ENCODE measurements at places on chromosomes 12 and 14. TPM values are rescaled to one million over a fixed set of nuclear protein-coding genes. Genes with fewer than 3 reads are reported as not detected.

The OTX2 gene
- total RNA-seq = not detected

The LMO3 gene
- 8.6 TPM for total RNA-seq

The CSAD gene
- 80.3 TPM for total RNA-seq

The DDIT3 gene
- total RNA-seq = 44.6 TPM

The DYNLL1 gene
- 185 TPM for total RNA-seq

The VRTN gene
- not detected for total RNA-seq

The SDR9C7 gene
- not detected for total RNA-seq

The IGFBP6 gene
- 68.5 TPM for total RNA-seq

The SLC10A1 gene
- total RNA-seq = not detected

- no peak for DNase-seq
These were observed 114.6 kb downstream of the PPFIA2 start for GRCh38 chr12:81644503-81644902.

- no peak for DNase-seq
These were observed 296.2 kb upstream of the FLRT2 start for GRCh38 chr14:85233756-85234155.

DNA sequence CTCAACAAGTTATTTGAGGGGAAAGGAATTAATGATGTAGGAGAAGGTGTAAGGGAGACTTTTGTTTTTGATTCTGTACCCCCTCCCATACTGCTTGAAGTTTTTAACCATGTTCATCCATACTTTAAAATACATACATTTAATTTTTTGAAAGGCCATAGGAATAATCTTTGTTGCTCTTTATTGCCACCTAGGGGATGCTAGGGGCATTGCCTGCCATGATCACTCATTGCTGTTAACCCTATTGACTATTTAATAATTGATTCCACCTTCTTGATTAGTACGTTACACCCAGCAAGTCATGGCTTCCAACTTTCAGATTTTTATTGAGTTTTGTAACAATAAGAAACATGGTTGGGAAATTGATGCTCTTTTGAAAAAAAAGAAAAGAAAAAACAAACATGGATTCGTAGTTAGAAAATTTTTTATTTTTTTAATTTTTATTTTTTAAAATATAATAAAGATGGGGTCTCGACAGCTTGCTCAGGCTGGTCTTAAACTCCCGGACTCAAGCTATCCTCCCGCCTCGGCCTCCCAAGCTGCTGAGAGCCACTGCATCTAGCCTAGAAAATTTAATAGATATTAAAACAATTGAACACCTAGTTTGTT is 8.5 kb upstream of the PRKAB1 start:
- no peak for DNase-seq

- no peak for DNase-seq
These were observed 12.4 kb downstream of the MGST1 start for GRCh38 chr12:16359512-16360491.

DNA sequence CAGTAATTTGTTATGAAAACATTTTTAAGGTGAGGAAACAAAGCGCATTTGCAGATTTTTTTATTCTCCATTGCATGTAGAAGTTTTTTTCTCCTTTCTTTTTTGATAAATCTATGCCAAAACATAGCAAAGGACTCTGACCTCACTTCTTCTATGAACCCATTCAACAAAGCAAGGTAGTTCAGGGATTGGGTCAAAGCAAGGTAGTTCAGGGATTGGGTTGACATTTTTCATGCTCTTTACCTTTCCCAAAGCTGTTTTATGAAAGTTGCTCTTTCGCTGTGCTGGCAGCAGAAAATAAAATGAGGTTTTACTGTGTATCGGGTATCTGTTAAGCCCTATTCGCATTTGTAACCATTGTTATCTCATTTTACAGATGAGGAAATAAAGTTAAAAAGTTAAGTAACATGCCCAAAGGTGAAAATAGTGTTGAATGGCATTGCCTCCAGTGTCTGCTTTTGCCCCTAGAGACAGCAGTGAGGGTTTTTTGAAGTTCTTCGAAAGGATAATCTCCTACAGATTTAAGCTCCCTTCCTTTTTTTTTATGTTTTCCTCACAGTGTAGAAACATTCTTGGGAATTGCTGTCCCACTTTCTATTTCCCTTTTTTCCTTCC is 10.6 kb downstream of the STRAP start:
- DNase-seq = no peak

DNA sequence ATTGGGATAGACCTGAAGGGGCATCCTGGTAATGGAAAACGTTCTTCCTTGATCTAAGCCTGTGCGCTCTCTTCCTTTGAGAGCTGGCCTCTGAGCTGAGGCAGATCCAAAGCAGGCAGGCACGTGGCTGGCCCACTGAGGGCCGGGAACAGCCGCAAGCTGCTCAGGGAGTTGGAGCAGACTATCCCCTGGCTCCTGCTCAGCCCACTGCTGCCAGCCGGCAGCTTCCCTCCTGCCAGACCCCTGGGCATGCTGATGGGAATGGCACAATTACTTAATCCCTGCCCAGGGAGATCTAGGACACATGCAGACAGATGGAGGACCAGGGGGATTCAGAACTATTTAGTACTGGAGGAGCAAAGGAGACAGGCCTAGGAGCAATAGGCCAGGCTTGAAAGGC is 14.4 kb downstream of the NEUROD4 start:
- no peak for DNase-seq

DNA sequence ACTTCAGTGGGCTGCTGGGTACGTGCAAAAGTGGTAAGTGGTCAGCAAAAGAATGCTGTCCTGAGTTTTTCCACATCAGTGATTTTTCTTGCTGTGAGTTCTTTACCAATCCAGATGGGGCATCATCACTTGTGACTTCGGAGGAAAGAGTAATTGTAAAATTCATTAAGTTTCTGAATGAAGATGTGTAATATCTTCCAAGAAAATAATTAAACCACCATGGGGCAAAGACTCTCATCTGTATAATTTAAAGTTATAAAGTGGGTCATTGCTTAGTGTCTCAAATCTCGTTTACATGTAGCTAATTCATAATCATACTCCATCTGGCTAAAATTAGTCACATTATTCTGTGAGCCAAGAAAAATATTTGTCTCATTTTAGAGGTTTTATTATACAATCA is 10.8 kb upstream of the MED6 start:
- no peak for DNase-seq

DNA sequence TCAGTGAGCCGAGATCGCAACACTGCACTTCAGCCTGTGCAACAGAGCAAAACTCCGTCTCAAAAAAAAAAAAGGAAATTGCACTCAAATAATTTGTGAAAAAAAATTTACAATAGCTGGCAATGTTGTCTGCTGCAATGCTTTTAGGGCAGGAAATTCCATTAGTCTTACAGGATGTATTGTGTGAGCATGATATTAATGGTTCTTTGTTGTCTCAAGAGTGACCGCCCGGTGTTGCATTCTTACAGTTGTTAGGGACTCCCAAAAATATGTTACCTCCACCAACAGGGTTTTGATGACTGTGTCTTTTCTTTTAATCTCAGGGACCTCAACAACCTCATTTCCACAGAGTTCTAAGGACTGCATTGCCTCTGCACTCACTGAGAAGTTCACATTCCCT is 44.8 kb downstream of the PZP start:
- no peak for DNase-seq

DNA sequence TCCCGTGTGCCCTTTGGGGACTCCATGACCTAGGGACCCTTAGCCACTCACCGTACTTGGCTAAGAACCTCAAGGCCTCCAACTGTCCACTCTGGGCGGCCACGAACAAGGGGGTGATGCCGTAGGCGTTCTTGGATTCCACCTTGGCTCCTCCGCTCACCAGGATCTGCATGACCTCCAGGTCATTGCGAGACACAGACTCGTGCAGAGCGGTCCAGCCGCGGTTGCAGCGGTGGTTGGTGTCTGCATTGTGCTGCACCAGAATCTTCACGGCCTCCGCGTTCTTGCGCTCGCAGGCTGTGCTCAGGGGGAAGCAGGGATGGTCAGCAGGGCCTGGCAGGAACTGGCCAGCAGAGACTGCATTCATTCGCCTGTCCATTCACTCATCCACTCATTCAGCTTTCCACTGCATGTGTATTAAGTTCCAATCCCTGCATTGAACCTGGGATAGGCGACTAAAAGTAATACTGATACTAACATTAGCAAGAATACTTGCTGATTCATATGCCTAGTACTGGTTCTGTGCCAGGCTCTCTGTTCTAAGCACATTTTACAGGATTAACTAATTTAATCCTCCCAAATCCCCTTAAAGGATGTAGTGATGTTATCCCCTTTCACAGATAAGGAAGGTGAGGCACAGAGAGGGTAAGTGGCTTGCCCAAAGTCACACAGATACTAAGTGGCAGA is 23.9 kb downstream of the FAM181A start:
- DNase-seq = no peak

- no peak for DNase-seq
These were observed at the start of gene RDH5 for GRCh38 chr12:55720071-55720564. Gene RDH5, plus strand, starts transcription at chr12:55720393. Its CDS starts 792 bp downstream, at chr12:55721185.

DNA sequence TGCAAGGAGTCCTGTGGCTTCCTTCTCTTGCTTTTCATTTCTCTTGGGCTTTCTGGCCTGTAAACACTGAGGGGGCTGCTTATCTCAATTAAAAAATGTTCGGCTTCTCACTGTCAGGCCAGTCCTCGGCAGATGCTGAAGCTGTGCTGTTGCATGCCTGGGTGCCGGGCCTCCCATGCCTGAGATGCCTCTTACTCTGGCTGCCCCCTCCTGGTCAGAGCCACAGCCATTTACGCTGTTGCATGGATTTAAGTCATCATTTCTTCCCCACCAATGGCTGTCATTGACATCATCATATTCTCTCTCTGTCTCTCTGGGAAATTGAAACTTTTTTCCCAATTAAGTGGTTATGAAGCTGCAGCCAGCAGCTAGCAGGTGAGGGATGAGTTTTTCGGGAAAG is 53.7 kb downstream of the FOXN4 start:
- DNase-seq = no peak

- no peak for DNase-seq
These were observed at the start of gene WSCD2 for GRCh38 chr12:108129017-108129812. Gene WSCD2, plus strand, starts transcription at chr12:108129288. Its CDS starts 66,545 bp downstream, at chr12:108195833.
